ENCODE measurements at places on chromosomes 3 and 15.

DNA sequence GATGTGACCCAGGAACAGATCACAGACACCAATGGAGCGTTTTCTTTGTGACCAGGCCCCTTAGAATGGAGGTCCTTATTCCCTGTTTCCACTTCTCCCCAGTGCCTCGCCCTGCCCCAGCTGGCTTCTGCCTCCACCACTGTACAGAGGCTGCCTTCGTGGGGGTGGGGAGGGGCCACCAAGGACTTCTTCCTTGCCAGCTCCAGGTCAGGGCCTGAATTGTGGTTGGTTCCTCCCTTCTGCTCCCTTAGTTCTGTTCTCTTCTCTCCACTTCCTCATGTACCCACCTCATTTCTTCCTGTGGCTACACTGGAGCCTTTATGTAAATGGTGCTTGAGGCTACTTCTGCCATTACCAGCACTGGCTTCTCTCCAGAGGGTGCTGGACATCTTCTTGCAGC lies 16.4 kb downstream of the TGM4 start:
- DNase-seq = no peak

DNA sequence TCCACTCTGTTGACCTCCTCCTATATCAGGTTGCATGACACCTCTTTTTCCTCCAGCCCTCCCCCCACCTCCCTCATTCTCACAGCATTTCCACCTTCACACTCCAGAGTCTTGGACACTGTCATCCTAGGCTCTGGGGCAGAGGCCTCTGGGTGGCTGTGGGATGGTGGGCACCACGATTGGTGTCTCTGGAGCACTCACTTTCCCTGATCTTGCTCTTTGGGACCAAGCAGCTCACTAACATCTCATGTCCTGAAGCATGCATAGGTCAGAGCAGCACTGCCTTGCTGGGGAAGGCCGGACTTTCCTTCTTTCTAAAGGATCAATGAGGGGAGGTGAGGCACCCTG lies 14.9 kb downstream of the ZBTB47 start:
- no peak for DNase-seq

DNA sequence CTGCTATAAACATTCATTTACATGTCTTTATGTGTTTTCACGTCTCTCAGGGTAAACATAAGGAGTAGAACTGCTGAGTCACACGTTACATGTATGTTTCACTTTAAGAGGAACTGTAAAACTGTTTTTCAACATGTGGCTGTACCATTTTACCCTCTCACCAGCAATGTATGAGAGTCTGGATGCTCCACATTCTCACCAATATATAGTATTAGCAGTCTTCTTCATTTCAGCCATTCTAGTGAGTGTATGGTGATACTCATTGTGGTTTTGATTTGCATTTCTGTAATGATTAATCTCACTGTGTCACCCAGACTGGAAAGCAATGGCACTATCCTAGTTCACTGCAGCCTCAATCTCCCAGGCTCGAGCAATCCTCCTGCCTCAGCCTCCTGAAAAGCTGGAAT lies 37.1 kb downstream of the PHC3 start:
- no peak for DNase-seq

GRCh38 chr15:27535445-27536129 lies 563.5 kb downstream of the OCA2 start:
- no peak for DNase-seq

- no peak for DNase-seq
These were observed 18.2 kb upstream of the SPTSSB start for GRCh38 chr3:161389445-161390035.

- DNase-seq = no peak
These were observed 107.1 kb upstream of the PTX3 start for GRCh38 chr3:157329551-157329950.

GRCh38 chr15:52337198-52337853 lies 41.7 kb upstream of the MYO5C start:
- no peak for DNase-seq

DNA sequence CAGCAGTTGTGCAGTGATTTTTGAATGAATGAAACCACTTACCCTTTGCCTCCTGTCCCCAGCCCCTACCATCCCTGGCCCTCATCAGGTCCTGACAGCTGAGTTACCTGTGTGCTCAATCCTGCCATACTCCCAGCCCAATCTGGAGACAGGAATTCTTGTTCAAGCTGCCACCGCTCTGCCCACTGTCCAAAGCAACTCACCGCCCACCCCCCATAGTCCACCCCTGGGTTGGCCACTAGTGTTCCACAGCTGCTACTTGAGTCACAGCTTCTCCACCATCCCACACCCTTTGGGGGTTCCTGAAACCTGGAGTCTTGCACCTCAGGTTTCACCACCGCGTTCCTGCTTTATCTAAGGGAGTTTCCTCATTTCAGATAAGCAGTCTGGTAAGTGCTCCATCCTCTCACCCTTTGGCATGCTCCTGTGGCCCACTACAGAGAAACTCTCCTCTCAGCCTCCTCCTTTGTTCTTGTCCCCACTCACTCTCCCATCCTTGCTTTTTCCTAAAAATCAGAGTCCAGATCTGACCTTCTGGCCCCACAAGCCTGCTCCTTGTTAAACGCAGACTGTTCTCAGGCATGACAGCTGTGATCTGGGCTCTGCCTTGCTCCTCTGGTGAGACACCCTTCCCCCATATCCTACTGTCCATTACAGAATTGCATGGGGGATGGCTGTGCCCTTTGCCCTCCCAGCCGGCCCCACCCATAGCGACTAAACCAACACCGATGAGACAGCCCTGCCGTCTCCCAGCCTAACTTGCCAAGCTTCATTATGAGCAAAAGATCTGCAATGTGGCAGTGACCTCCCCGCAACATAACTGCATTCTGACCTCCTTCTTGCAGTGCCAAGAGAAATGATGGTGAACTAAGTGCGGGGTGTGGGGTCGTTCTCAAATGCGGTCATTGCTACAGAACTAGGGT lies 50.0 kb downstream of the CYP19A1 start:
- DNase-seq = no peak

GRCh38 chr3:151300539-151300938 lies 16.1 kb downstream of the GPR87 start:
- no peak for DNase-seq

- no peak for DNase-seq
These were observed 479.6 kb downstream of the CNTN3 start for GRCh38 chr3:74134831-74135230.

GRCh38 chr3:14641346-14641745 lies 10.2 kb upstream of the CCDC174 start:
- no peak for DNase-seq

GRCh38 chr3:78978037-78978436 lies 789.8 kb downstream of the ROBO1 start:
- no peak for DNase-seq

- DNase-seq = no peak
These were observed 19.4 kb downstream of the CA12 start for GRCh38 chr15:63362196-63362595.

GRCh38 chr15:96332637-96333121 lies 2.2 kb downstream of the NR2F2 start:
- no peak for DNase-seq
